ENCODE measurements at places on chromosomes 2 and 18. TPM values are rescaled to one million over a fixed set of nuclear protein-coding genes. Genes with fewer than 3 reads are reported as not detected.

The SPEG gene
- 182 TPM for polyA plus RNA-seq

The PDE1A gene
- 11.1 TPM for polyA plus RNA-seq

The FIGN gene
- 2.1 TPM for polyA plus RNA-seq

The CACNB4 gene
- 6.0 TPM for polyA plus RNA-seq

The UPP2 gene
- not detected for polyA plus RNA-seq

The CREG2 gene
- polyA plus RNA-seq = 3.6 TPM

Data from muscle of arm (tissue), 14 donors.